ENCODE measurements at places on chromosomes 13 and 19.

DNA sequence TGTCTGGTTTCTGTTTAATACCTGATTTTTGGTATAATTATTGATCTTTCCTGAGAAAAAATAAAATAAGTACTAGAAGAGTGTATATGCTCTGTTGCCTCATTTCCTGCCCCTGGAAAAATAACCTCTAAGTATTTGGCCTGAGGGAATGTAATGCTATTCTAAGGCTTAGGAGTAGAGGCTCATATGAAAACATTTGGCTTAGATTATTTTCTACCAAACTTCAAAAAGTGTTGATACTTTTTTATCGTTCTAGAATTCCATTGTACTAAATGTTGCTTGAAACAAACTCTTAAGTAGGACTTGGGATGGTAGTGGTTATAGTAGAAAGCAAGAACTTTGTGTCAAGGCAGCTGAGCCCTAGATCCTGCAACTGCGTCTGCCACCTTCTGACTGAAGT lies 57.8 kb downstream of the COG3 start:
- DNase-seq, result no peak

DNA sequence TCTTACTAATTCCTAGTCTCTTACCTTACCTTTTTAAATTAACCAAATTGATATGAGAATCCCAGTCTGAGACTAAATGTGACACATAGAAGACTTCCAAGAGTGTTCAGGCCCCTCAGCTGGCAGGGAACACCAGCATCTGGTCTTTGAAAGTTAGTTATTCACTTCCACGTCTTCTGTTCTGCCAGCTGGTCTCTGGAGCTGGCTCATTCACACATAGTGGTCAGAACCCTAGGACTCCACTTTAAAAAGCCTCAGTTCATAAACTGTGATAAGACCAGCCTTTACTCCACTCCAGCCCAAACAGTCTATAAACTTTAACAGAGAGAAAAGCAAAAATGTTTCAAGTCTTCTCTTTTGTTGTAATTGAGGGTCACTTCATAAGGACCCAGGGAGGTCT lies 263.0 kb downstream of the DCT start:
- DNase-seq, result no peak

GRCh38 chr19:19775891-19776205 lies 42.9 kb upstream of the ZNF14 start:
- DNase-seq, result no peak

GRCh38 chr19:16496613-16496983 lies 404 bp downstream of the C19orf44 start:
- DNase-seq, result no peak

GRCh38 chr13:75841905-75842304 lies 205.8 kb downstream of the LMO7 start:
- peak; percentile 55 for DNase-seq

DNA sequence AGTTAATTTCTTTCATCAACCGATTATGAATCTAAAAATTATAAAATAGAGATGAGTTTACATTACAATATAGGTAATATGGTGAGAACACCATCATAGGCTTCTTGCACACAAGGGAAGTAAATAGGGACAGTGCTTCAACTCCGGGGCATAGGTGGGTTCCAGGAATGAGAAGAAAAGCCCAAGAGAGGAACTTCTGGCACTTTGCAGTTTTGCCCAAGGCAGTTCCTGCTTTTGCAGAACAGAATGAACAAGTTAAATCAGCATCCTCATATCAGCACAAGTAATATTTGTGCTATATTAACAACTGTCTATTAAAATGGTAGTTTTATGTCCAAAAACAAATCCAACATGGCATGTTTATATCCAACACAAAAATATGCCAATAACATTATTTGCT lies 60.1 kb downstream of the DACH1 start:
- no peak for DNase-seq

- no peak for DNase-seq
Measured at GRCh38 chr19:48418317-48419064, 25.0 kb downstream of the GRIN2D start.

- no peak for DNase-seq
Measured at GRCh38 chr13:22776394-22777186, 404.2 kb upstream of the SGCG start.

GRCh38 chr19:35851213-35852028 lies 883 bp downstream of the NPHS1 start:
- DNase-seq, result peak; percentile 23

DNA sequence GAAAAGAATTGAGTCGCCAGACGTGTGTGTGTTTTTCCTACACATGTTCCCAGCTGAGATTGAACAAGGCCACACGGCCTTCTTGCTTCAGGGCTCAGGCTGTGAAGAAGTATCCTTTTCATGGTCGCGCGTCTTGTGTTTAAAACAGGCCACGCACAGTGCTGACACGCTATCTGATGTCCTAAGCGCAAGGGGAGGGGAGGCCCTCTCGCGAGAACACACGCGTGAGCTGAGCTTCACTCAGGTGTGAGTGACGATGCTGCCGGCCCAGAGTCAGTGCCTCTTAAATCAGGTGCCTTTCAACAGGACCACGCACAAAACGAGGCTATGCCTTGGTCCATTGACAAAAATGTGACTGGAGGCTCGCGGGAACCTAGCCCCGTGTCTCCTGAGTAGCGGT lies 103.7 kb downstream of the TEX29 start:
- no peak for DNase-seq

GRCh38 chr13:113433391-113433916 lies 19.8 kb downstream of the ADPRHL1 start:
- DNase-seq, result no peak

GRCh38 chr13:91292630-91293221 lies 54.8 kb upstream of the MIR17HG start:
- DNase-seq, result no peak

- DNase-seq, result peak; percentile 48
Measured at GRCh38 chr13:90867336-90867683, 480.2 kb upstream of the MIR17HG start.

DNA sequence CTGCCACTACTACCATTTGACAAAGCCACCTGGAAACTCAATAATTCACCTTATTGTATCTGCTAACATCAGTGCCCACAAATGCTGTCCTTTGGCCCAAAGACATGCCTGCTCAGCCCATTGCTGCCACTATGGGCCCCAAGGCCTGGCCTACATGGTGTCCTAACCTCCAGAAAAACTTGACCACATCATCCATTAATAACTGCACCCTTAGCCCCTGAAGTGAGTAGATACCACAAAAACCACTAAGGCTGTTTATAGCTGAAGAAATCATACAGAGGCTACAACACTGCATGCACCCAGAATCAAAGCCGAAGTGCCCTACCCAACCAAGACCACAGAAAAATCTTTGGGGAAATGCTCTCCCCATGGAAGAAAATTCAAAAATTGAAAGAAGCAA lies 932.8 kb upstream of the SLITRK6 start:
- DNase-seq, result no peak

DNA sequence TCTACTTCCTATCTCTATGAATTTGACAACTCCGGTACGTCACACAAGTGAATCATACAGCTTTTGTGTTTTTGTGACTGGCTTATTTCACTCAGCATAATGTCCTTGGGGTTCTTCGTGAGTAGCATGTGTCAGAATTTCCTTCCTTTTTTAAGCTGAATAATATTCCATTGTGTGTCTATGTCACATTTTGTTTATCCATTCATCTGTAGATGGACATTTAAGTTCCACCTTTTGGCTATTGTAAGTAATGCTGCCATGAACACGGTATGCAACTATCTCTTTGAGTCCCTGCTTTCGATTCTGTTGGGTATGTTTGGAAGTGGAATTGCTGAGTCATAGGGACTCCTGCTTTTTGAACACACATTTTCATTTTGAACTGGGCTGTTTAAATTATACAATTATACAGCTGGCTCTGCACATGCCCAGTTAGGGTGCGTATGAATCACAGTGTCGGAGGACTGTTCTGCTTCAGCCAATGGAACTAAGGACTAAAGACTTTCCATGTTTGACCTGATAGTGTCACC lies 43.0 kb upstream of the C13orf42 start:
- no peak for DNase-seq

GRCh38 chr13:94705081-94706030 lies 7.0 kb downstream of the SOX21 start:
- no peak for DNase-seq

GRCh38 chr19:53980539-53981375 lies 10.7 kb upstream of the CACNG6 start:
- DNase-seq, result no peak

DNA sequence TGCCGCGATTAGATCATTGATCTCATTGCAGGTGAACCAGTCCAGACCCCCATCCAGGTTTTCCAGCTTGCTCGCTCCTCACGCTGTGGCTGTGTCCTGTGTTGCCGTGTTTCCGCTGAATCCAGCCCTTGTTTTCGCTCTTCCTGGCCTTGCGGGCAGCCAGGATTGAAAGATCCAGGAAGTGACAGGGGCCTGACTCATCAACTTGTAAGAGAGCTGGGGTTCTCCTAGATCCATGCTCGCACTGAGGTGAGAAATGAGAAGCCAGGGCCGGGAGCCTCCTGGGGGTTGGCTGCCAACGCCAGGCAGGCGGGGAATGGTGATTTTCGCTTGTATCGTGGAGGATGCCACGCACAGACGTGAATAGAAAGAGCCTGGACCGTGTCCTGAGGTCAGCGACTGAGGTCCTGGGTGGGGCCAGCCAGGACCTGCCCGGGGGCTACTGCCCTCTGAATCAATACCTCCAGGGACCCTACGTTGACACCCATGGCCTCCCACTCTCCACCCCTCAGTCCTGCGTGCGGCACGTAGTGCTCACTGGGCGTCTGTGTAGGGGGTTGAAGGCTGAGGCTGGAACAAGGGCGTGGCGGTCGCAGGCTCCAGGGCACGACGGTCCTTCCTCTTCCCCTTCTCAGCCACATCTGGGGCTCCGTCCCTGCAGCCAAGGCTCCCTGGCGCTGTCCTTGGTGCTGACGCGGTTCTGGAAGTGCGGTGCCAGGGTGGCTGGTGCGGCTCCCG lies 7.3 kb upstream of the PTPRH start:
- DNase-seq, result peak; percentile 73

DNA sequence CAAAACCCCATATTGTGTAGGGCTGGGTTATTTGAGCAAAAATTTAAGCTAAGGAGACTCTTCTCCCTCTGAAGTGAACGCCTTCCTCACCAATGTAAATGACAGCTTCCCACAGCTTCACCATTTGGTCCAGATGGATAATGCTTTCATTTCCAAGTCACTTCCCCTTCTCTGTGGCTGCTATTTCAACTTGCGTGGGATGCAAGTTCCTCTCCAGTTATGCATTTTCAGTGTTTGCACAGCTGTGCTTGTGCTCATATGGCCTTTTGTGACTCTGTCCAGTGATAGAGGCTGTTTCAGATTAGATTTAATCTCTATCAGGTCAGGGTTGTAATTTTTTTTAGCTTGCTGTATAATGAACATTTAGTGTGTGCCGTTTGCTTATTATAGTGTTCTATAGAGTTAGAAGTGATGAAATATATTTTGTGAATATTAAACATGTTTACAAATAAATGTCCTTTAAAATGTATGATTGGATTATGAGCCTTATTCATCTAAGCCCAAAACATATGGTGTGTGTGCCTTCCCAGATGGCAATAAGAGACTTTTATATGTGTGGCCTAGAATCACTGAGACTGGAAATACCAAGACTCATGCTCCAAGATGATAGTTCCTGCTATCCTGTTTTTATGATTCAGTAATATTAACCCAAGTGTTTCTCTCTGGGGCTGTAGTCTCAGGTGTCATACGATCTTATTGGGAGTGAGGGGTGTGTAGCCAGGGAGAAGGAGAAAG lies 86.6 kb downstream of the TNFRSF19 start:
- DNase-seq, result no peak

DNA sequence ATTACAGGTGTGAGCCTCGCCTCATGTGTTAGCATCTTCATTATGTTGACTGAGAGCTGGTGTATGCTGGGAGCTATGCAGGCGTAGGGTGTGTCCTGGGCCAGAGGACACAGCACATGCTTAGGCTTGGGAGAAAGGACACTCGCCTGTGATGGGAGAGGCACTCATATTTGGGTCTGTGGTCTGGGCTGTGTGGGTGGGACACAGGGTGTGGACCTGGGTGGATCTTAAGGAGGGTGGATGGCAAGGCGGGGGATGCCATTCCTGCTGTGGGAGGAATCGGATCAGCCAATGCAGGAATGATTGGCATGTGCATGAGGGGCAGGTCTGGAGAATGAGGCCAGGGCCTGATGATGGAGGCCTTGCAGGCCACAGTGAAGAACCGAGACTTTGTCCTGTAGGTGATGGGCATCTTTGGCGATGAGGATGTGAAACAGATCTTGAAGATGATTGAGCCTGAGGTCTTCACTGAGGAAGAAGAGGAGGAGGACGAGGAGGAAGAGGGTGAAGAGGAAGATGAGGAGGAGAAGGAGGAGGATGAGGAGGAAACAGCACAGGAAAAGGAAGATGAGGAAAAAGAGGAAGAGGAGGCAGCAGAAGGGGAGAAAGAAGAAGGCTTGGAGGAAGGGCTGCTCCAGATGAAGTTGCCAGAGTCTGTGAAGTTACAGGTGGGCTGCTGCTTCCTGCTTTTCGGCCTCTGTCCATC lies 55.4 kb downstream of the RYR1 start:
- DNase-seq, result no peak

DNA sequence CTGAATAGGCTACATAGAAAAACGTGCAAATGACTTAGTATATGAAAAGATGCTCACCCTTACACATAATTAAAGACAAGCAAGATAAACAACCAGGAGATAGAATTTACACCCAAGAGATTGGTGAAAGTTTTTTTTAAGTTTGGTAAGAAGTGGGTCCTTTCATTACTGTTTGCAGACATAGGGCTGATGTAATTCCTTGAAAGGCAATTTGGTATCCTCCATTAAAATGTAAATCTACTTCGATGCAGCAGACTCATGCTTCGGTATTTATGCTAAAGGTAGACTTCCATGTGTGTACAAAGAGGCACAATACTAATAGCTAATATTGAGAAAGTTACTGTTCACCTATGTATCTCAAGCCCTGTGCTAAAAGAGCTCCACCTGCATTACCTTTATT lies 33.5 kb downstream of the CNMD start:
- no peak for DNase-seq

DNA sequence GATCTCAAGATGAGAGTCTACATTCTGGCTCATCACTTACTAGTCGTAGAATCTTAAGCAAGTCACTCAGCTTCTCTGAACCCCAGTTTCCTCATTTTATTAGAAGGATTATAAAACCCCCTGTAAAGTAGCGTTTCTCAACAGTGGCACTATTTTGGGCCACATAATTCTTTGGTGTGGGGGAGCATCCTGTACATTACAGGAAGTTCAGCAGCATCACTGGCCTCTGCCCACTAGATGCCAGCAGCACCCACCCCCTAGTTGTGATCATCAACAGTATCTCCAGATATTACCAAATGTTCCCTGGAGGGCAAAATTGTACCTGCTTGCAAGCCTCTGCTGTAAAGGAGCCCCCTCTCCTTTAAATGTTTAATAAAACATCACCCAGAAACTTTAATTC lies 22.6 kb downstream of the STARD13 start:
- no peak for DNase-seq

DNA sequence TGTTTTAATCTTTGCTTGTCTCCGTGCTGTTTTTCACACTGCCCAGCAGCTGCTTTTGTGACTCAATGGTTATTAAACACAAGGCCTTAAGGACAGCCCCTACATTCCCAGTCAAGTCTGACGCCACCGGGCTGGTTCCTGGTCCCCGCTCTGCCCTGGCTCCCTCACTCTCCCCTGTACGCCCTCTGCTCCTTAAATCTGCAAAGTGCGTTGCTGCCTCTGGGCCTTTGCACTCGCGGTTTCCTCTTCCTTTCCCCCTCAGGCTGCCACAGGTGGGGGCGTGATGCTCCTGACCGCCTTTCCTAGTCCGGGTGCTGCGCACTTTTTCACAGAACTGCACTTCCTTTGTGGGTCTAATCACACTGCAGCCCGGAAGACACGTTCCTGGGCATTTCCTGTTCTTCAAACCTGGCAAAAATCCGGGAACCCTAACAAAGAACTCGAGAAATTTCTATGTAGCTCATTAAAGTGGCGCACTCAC lies 25.6 kb downstream of the NOSIP start:
- DNase-seq, result peak; percentile 37
